ENCODE measurements at places on chromosomes 1 and 21. TPM values are rescaled to one million over a fixed set of nuclear protein-coding genes. Genes with fewer than 3 reads are reported as not detected.

C8A gene
- total RNA-seq = not detected

CXADR gene
- total RNA-seq = 19.4 TPM

PRAMEF15 gene
- total RNA-seq = not detected

SERPINC1 gene
- not detected for total RNA-seq

FLG2 gene
- total RNA-seq = not detected

GNAT2 gene
- total RNA-seq = 0.26 TPM

MATN1 gene
- 1.7 TPM for total RNA-seq

DNA sequence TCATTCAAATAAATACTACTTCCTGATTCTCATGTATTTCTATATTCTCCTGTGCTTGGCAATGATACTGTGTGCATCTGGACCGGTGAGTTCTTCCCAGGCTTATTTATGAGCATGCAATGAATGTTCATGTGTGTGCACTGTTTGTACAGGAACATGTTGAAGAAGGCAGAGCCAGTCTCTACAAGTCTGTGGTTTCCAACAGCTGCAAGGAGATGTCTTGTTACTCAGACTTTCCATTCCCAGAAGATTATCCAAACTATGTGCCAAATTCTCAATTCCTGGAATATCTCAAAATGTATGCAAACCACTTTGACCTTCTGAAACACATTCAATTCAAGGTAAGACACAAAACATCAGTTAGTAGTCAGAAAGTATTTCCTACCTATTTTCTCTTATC lies 19.1 kb downstream of the FMO1 start:
- no peaks in the 10 kb centered on the region for H3K4me1 ChIP-seq
- H3K27me3 ChIP-seq = no peaks in the 10 kb centered on the region
- DNase-seq = no peak
- H3K27ac ChIP-seq = no peak overlapping the region

DNA sequence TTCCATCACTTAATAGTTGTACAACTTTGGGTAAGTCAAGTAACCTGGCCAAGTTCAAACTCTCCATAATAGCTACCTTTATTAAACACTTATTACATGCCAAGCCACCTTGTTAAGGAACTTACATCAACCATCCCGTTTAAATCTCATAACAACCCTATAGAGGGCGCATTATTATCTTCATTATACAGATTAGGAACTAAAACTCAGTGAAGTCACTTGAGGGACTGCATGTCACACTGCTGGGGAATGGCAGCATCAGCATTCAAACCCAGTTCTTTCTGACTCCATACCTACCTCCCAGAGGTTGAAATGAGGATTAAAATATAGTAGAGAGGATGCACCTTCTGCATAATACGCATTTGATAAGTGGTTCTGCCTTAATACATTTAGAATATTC lies 47.1 kb upstream of the PLA2G2C start:
- no peak overlapping the region for H3K27ac ChIP-seq
- H3K36me3 ChIP-seq = no peaks in the 10 kb centered on the region
- DNase-seq = no peak
- no peak overlapping the region for H3K4me3 ChIP-seq
- peaks cover 10% of the 10 kb centered on the region for H3K4me1 ChIP-seq

DNA sequence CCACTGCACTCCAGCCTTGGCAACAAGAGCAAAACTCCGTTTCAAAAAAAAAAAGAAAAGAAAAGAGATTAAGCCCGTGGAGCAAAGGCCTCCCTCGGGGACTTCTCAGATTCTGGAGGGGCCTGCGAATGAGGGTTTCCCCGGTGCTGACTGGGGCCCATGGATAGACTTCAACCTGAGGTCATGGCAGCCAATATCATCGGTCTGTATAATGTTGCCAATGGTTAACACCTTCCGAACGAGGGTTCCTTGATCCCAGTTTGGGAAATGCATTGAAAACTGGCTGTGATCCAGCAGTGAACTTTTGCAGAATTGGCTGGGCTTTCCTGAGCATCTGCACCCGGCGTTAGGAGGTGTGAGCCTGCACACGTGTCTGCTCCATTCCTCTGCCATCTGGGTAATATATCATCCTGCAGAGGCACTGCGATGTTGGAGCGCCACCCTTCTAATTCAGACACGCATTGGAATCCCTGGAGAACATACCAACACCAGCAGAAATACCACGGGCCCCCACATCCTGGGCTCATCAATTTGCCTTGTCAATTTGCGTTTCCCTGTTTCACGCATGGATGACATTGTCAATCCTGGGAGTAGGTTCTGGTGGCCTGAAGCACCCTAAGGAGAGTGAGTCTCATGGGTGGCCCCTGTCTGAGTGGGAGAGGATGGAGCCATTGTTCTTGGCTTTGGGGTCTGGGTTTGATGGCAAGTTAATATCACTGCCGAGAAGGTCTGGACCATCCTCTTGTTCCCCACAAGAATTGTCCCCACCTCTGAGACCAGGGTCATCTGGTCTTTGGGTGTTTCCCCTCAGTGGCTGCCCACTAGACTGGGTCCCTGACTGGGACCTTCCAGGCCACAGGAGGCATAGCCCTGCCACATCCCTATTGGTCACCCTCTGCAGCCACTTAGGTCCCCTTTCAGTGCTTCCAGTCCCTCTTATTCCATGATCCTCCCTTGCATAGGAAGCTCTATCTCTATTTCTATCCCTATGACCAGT lies 441.0 kb downstream of the PTPRU start:
- H3K36me3 ChIP-seq = peaks cover 3% of the 10 kb centered on the region
- peaks cover 16% of the 10 kb centered on the region for H3K4me1 ChIP-seq
- no peak for DNase-seq
- no peak overlapping the region for H3K4me3 ChIP-seq

- no peak for DNase-seq
- no peaks in the 10 kb centered on the region for H3K4me1 ChIP-seq
- H3K27me3 ChIP-seq = no peaks in the 10 kb centered on the region
- H3K4me3 ChIP-seq = no peak overlapping the region
- H3K27ac ChIP-seq = no peak overlapping the region
Measured at GRCh38 chr21:36534656-36535055, 54.7 kb upstream of the CLDN14 start.

DNA sequence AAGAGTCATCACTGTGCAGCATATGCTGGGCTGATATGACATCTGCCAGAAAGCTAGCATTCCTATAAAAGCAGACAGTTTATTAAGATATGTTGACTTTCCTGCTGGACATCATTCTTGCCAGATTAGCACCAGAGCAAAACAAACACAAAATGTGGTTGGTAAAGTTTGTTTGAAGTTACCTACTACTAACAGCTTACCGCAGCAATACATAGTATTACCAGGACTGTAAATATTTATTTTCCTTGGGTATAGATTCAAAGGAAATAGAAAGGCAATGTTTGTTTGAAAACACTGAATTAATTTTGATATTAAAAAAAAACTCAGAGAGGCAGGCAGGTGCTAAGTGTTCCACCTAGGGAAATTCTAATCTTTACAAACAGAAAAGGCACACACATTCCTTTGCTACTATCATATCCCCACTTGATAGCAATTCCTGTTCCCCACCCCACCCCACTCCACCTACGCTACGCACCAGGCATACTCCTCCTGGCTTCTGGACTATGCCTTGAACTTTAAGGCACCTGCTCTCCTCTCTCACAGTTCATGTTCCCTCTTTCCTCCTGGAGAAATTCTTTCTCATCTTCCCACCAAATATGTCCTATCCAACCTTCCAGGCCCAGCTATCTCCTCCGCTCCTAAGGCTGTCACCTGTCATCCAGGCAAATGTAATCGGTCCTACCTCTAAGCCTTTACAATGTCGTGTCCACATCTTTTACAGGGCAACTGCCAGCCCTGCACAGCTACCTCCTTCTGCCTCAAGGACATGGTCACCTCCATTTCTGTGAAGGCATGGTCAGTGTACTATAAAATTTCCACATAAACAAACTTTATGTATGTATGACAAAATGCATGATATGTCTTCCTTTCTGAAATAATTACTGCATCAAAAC lies 34.7 kb downstream of the PTPN14 start:
- no peak overlapping the region for H3K27ac ChIP-seq
- H3K4me3 ChIP-seq = no peak overlapping the region
- peaks cover 27% of the 10 kb centered on the region for H3K4me1 ChIP-seq
- peaks cover 6% of the 10 kb centered on the region for H3K36me3 ChIP-seq
- no peak for DNase-seq

DNA sequence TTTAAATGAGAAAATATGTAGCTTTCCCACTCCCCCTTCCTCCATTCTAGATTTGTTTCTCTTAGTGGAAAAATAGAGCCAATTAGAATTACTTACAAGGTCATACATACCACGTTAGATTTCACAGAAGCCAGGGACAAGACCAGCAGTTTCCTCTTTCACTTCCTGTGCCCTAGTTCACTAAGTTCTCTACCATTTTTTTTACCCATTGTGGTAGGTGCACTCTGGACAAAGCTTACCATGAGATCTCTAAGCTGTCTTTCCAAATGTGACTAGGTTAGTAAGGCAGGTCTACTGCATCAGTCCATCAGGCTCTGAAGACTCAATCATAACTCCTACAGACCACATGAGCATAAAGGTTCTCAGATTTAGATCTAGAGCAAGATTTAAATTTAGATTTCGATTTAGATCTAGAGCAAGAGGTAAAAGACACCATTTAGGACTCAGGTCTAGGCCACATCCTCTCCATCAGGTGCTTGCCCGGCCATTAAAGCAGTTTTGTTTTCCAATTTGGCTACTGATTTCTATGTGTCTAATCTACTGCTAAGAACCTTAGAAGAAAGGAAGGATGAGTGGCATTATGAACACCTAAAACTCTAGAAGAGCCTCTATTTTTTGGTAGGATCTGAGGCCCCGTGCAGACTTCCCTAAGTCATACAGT lies 235.3 kb downstream of the FAF1 start:
- no peak overlapping the region for H3K4me3 ChIP-seq
- no peak for DNase-seq
- no peaks in the 10 kb centered on the region for H3K36me3 ChIP-seq

- no peaks in the 10 kb centered on the region for H3K36me3 ChIP-seq
- no peak overlapping the region for H3K4me3 ChIP-seq
- DNase-seq = no peak
Measured at GRCh38 chr21:32190493-32191144, 88.2 kb downstream of the MIS18A start.

GRCh38 chr21:25396135-25396711 lies 211.1 kb downstream of the MRPL39 start:
- H3K4me1 ChIP-seq = no peaks in the 10 kb centered on the region
- no peak overlapping the region for H3K27ac ChIP-seq
- H3K27me3 ChIP-seq = no peaks in the 10 kb centered on the region
- no peaks in the 10 kb centered on the region for H3K36me3 ChIP-seq
- H3K4me3 ChIP-seq = no peak overlapping the region

DNA sequence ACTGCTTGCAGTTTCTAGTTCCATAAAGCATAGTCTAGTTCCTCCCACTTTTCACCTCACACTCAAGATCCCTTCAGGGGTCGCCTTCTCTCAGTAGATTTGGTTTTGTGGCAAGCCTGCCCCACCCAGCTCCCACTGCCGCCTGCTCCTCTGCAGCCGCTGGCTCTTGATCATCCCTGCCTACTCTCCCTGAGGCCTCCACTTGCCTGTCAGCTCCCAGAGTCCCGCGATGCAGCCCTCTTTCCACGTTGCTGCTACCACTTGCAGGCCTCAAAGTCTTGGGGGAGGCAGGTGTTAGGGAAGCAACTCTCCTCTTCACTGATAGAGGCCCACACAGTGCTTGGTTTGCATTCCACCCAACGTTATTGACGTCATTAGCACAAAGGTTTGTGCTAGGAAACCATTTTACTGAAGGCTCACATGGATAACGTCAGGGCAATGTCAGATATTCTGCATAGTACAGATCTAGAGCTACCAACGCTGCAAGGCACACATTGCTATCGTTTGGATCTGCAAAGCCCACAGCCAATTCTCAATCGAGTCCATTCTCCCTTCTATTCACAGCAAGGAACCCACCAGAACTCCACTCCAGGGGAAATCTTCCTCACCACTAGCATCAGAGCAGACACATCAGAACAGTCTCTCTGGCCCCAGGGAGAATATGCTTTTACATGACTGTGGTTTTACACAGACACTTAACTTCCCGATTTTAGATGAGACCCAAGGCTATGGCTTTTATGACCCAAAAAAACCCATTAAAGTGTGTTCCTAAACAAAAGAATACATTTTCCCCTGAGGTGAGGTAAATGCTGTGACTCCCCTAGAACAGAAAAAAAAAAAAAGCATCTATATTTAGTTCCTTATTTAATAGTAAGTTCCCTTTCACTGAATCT lies 519.5 kb upstream of the CAMK1G start:
- H3K27me3 ChIP-seq = peaks cover 1% of the 10 kb centered on the region
- H3K36me3 ChIP-seq = no peaks in the 10 kb centered on the region
- no peak overlapping the region for H3K27ac ChIP-seq
- no peak overlapping the region for H3K4me3 ChIP-seq
- H3K4me1 ChIP-seq = no peaks in the 10 kb centered on the region
- DNase-seq = no peak
